Peyer's patch (tissue), 4 donors: ENCODE measurements at places on chromosomes 4 and X. TPM values are rescaled to one million over a fixed set of nuclear protein-coding genes. Genes with fewer than 3 reads are reported as not detected.

- no peaks in the 10 kb centered on the region for H3K36me3 ChIP-seq
- H3K4me3 ChIP-seq = no peak overlapping the region
- H3K27ac ChIP-seq = no peak overlapping the region
Observed at GRCh38 chrX:121579016-121579760, 531.8 kb downstream of the GLUD2 start.

The UTP3 gene
- 15.3 TPM for total RNA-seq

The SHROOM3 gene
- 380 TPM for total RNA-seq

DNA sequence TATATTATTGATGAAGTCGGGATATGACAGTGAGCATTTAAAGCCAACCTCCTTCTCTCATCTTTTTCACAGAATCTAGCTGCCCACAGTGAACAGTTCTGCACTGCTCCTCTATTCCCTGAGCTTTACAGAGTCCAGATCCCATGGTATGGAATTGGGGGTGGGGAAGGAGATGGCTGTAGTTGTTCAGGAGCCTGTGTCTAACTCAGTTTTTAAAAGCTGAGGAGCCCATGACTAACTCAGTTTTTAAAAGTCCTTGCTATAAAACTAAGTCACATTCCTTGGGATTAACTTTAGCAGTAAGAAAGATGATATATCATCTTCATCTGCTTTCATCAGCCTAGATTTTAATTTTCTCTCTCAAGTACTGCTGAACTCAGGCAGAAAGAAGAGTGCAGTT, 96.4 kb upstream of the STIM2 start:
- H3K27ac ChIP-seq = no peak overlapping the region
- no peaks in the 10 kb centered on the region for H3K36me3 ChIP-seq
- no peak overlapping the region for H3K4me3 ChIP-seq
- H3K4me1 ChIP-seq = no peaks in the 10 kb centered on the region
- DNase-seq = no peak

DNA sequence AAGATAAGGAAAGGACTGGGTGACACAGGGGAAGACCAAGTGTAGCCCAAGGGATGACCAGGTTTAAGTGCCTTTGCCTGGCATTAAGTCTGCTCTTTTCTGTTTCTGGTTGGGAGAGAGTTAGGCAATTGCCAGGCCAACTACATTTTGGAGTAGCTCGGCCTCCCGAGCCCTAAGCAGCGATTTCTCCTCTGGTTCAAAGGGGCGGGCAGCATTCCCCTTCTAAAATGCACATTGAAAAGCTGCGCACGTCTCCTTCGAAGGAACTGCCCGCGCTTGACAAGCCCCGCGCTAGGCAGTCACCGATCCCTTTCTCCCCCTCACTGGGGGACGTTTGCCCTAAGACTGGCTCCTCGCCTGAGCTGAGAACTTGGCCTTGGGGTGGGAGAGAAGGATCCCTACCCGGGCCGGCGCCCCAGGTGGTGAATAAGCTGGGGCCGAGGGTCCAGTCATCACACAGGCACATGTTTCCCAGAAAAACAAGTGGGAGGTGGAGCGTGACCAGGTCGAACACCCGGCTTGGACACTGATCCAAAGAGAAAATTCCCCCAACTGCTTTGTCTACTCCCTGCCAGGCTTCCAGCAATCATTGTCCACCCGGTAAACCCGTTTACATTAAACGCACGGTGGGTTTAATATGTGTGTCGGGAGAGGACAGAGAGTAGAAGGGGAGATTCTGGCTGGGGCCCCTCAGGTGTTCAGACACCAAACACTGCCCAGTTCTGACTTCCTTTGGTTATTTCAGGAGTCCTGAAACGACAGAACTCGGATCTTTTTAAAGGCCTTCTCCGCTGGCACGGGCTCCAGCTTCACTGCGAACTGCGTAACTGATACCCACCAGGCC, 4.0 kb downstream of the ARX start:
- H3K4me1 ChIP-seq = no peaks in the 10 kb centered on the region
- no peak overlapping the region for H3K4me3 ChIP-seq
- H3K27me3 ChIP-seq = no peaks in the 10 kb centered on the region

The HDX gene
- 3.2 TPM for total RNA-seq

DNA sequence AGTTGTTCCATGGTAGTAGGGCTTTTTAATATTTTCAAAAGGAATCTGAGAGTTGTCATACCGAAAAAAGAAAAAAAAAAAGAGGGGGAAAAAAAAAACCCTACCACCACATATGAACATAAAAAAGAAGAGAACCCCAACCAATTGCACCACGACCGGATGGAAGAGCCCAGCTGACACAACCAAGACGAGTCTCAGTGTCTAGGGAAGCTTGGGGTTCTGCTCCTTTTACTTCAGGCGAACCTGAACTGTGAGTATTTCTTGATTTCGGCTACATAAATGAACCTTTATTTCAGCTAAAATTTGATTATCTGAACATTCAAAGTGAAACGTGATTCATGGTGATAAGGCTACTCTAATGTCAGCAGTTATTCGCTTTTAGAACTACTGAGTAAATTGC, at the start of gene GPR34:
GPR34 (plus strand) TSS at position 139 of the 400 bp plus-strand sequence. CDS start 6,661 bp downstream, outside the sequence.
- no peaks in the 10 kb centered on the region for H3K36me3 ChIP-seq
- no peak within 1 kb of the TSS for H3K27ac ChIP-seq
- peak within 1 kb of the TSS; percentile 9 for H3K4me3 ChIP-seq
- H3K4me1 ChIP-seq = no peaks in the 10 kb centered on the region
- DNase-seq = no peak

DNA sequence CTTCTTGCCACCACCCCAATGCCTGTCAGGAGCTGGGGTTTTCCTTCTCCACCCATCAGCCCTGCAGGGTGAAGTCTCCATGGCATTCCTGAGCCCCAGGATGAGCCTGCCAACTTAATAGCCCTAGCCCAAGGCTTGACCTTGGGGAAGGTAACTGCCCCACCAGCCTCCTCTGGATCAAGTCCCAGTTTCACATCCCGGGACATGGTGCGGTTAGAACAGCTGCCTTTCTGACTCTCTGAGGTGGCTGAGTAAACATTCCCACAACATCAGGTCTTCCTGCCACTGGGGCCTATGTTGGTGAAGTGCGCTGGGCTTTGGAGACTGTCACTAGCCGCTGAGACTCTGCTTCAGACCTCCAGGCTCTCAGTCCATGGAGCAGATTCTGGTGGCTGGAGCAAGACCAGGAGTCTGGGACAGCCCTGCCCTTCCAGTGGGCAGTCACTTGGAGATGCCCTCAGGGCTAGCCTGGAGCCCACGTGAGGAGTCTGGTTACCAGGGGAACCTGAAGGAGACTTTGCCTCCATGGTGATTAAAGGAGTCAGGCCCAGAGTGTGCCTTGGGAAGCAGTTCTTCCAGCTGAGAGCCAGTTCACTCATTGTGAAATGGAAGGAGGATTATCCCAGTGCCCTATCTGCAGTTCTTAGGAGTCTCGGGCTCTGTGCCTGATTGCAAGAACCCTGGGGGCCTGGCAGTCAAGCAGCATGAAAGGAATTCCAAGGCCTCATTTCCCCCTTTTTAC, 56.8 kb downstream of the SMIM20 start:
- H3K4me3 ChIP-seq = no peak overlapping the region
- H3K36me3 ChIP-seq = no peaks in the 10 kb centered on the region
- H3K27ac ChIP-seq = no peak overlapping the region
- peaks cover 7% of the 10 kb centered on the region for H3K4me1 ChIP-seq

DNA sequence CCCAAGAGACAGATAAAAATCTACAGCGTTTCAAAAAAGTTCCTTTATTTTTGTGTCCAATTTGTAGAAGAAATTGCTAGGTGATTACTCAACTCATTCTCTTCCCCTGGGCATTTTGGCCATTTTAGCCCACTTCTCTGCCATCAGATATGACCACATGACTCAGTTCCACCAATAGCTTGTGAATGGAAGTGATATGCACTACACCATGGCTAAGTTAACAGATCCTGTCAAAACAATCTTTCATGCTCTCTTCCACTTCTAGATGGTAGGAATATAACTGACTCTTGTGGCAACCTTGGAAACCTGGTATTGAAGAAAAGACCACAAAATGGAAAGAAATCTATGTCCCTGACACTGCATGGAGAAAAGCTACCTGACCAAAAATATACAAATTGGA, 26.2 kb upstream of the FREM3 start:
- no peaks in the 10 kb centered on the region for H3K4me1 ChIP-seq
- H3K4me3 ChIP-seq = no peak overlapping the region
- H3K27ac ChIP-seq = no peak overlapping the region
- DNase-seq = no peak

The AFM gene
- total RNA-seq = not detected

The PYURF gene
- total RNA-seq = 78.5 TPM

- H3K4me1 ChIP-seq = peaks cover 6% of the 10 kb centered on the region
- H3K36me3 ChIP-seq = no peaks in the 10 kb centered on the region
- peak within 1 kb of the TSS; percentile 73 for H3K4me3 ChIP-seq
- peak; percentile 95 for DNase-seq
- peak within 1 kb of the TSS; percentile 76 for H3K27ac ChIP-seq
- H3K27me3 ChIP-seq = no peaks in the 10 kb centered on the region
Observed at GRCh38 chr4:6574747-6575502, at the start of gene MAN2B2. TSS of gene MAN2B2 (plus strand) at chr4:6575189. CDS start at chr4:6575211, 22 bp downstream.

The SLITRK2 gene
- 1.7 TPM for total RNA-seq

GRCh38 chr4:78222575-78223186, 165.6 kb downstream of the FRAS1 start:
- no peak overlapping the region for H3K27ac ChIP-seq
- H3K4me1 ChIP-seq = no peaks in the 10 kb centered on the region
- H3K27me3 ChIP-seq = no peaks in the 10 kb centered on the region

DNA sequence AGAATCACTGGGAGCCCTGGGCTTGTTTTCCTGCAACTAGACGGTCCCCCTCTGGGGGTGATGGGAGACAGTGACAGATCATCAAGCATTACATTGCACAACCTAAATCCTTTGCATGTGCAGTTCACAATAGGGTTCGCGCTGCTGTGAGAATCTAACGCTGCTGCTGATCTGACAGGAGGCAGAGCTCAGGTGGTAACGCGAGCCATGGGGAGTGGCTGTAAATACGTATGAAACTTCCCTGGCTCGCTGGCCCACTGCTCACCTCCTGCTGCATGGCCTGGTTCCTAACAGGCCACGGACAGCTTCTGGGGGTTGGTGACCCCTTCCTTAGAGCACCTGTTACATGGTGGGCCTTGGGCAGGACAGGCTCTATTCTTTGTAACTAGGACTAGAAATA, 10.4 kb downstream of the PAQR3 start:
- H3K4me3 ChIP-seq = no peak overlapping the region
- peaks cover 20% of the 10 kb centered on the region for H3K36me3 ChIP-seq
- no peak overlapping the region for H3K27ac ChIP-seq

DNA sequence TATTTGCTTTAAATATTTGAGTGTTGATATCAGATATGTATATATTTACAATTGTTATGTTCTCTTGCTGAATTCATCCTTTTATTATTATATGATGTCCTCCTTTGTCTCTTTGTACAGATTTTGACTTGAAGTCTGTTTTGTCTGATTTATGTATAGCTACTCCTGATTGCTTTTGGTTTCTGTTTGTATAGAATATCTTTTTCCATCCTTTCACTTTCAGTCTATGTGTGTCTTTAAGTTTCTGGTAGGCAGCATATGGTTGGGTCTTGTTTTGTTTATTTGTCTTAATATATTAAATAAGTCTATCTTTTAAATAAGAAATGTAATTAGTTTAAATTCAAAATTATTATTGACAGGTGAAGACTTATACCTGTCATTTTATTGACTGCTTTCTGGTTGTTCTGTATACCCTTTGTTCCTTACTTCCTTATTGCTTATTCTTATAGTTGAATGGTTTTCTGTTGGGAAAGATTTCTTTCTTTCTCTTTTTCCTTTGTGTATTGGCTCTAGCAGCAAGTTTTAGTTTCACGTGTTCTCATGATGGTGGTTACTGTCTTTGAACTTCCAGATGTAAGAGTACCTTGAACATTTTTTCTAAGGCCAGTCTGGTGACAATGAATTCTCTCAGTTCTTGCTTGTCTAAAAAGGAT, 31.1 kb downstream of the RAB28 start:
- no peaks in the 10 kb centered on the region for H3K4me1 ChIP-seq
- H3K27me3 ChIP-seq = no peaks in the 10 kb centered on the region
- H3K4me3 ChIP-seq = no peak overlapping the region
- no peak for DNase-seq

DNA sequence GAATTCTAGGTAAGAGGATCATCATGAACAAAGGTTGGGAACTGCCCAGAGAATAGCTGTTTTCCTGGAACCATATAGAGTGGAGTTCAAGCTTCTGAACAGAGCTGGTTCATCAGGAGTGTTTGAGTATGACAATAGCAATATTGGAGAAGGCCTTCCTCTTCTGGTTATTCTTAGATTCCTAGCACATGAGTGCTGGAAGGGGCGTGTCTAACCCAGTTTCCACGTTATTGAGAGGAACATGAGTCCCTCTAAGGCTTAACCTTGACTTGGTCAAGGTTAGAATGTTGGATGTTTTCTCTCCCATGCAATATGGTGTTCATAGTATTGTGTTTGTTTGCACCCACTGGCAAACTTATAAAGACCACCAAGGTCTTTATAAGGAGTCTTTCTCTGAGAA, 101.3 kb downstream of the TSPAN7 start:
- no peak overlapping the region for H3K27ac ChIP-seq
- DNase-seq = no peak
- H3K36me3 ChIP-seq = no peaks in the 10 kb centered on the region
- H3K27me3 ChIP-seq = no peaks in the 10 kb centered on the region
- no peak overlapping the region for H3K4me3 ChIP-seq

- peak within 1 kb of the TSS; percentile 80 for H3K4me3 ChIP-seq
- H3K27ac ChIP-seq = peak within 1 kb of the TSS; percentile 98
- H3K36me3 ChIP-seq = no peaks in the 10 kb centered on the region
- DNase-seq = peak; percentile 84
- H3K27me3 ChIP-seq = no peaks in the 10 kb centered on the region
- H3K4me1 ChIP-seq = no peaks in the 10 kb centered on the region
Observed at GRCh38 chrX:123859846-123860838, at the start of gene XIAP. TSS of gene XIAP (plus strand) at chrX:123860053. CDS start at chrX:123885663, 25,610 bp downstream.

DNA sequence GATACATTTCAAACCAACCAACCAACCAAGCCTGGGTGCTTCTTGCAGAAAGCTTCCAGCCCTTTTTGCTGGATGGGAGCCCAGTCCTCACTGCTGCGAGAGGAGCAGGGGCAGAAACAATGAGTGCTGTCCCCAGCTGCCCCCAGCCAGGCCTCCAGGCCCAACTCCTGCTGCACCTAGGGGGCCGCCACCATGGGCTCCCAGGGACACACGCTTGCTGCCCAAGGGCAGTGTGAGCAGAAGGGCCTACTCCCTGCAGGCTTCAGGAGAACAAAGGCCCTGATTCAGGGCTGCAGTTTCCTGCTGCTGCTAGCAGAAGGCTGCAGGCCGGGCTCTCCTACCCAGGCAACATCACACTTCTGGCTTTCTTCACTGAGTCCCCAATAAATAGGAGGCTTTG, 37.7 kb upstream of the ENPP6 start:
- no peaks in the 10 kb centered on the region for H3K27me3 ChIP-seq
- no peak overlapping the region for H3K4me3 ChIP-seq
- no peak for DNase-seq
- no peaks in the 10 kb centered on the region for H3K4me1 ChIP-seq
- H3K27ac ChIP-seq = no peak overlapping the region

GRCh38 chr4:65023081-65023480, 613.8 kb upstream of the TECRL start:
- no peaks in the 10 kb centered on the region for H3K36me3 ChIP-seq
- no peak for DNase-seq
- no peak overlapping the region for H3K4me3 ChIP-seq
- H3K4me1 ChIP-seq = no peaks in the 10 kb centered on the region

DNA sequence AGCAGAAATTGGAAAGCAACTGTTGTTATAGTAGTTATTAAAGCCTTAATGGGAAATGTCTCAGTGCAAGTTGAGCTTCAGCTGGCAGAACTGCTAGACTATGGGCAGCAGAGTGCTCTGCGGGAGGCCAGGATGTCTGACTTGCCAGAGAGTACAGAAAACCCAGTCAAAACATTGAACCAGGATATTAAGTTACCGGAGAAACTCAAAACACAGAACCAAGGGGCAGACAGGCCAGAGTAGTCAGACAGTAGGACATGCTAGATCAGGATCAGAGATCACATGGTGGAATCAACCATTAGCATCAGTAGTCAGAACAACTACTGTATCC, 72.9 kb upstream of the TNIP3 start:
- no peaks in the 10 kb centered on the region for H3K36me3 ChIP-seq
- DNase-seq = no peak
